ENCODE measurements at places on chromosomes 1 and 21. TPM values are rescaled to one million over a fixed set of nuclear protein-coding genes. Genes with fewer than 3 reads are reported as not detected.

The FCRL4 gene
- polyA plus RNA-seq, result not detected

- no peak for DNase-seq
Measured at GRCh38 chr1:218156595-218156994, 128.5 kb upstream of the RRP15 start.

GRCh38 chr1:23524163-23524562 is 6.9 kb downstream of the E2F2 start:
- DNase-seq, result no peak

DNA sequence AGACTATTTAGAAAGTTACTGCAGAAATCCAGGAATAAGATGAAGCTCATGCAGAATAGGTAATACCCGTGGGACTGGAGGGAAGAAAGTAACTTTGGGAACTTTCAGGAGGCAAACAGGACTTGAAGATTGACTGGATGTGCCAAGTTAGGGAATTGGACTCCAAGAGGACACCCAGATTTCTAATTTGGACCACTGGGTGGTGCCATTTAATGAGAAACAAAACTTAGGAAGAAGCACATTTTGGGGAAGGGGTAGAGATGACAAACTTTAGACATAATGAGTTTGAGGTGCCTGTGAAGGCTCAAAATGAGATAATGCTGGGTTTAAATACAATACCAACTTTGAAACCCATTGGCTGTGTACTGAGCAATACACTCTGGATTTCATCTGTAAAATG is 3.3 kb upstream of the B4GALT3 start:
- no peak for DNase-seq

The VN1R5 gene
- polyA plus RNA-seq, result not detected

GRCh38 chr21:35291973-35292627 is 243.0 kb upstream of the RUNX1 start:
- no peak for DNase-seq

The ARID4B gene
- 53.5 TPM for polyA plus RNA-seq

The RNPC3 gene
- polyA plus RNA-seq, result 59.9 TPM

DNA sequence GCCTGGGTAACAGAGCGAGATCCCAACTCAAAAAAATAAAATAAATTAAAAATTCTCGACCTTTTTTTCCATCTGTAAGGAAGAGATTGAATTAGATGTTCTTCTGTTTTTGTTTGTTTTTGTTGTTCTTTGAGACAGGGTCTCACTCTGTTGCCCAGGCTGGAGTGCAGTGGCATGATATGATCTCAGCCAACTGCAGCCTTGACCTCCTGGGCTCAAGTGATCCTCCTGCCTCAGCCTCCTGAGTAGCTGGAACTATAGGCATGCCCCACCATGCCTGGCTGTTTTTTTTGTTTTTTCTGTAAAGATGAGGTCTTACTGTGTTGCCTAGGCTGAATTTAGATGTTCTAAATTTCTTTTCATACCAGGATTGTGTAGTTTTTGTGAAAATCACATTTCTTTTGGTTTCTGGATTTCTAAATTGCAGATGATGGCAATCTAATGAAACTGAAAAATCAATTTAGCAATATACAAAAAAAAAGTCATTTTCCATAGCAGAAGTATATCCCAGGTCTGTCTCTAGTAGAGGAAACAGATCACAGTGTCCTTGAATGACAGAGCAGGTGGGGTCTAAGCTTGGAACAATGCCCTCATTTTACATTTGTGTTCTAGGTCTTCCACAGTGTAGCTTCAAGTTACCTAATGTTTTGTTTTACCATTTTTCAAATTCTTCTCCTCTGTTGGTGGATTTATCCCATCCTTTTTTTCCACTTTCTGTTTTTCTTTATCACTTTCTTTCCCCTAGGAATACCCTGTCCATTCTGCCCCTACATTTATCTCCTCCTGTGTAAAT is 20.3 kb downstream of the ZYG11A start:
- DNase-seq, result no peak

GRCh38 chr1:45325851-45326506 is 716 bp upstream of the HPDL start:
- DNase-seq, result no peak

- DNase-seq, result no peak
Measured at GRCh38 chr1:198610362-198610761, 28.5 kb upstream of the PTPRC start.

Data from right lung (tissue), 10 donors.